ENCODE measurements at places on chromosomes 3 and 15.

- DNase-seq, result no peak
These were observed 189.7 kb upstream of the CBLB start for GRCh38 chr3:106058475-106058874.

- no peak for DNase-seq
These were observed 464.1 kb upstream of the RARB start for GRCh38 chr3:24963762-24964625.

- DNase-seq, result no peak
These were observed 73.8 kb upstream of the ZBED2 start for GRCh38 chr3:111668888-111669488.

DNA sequence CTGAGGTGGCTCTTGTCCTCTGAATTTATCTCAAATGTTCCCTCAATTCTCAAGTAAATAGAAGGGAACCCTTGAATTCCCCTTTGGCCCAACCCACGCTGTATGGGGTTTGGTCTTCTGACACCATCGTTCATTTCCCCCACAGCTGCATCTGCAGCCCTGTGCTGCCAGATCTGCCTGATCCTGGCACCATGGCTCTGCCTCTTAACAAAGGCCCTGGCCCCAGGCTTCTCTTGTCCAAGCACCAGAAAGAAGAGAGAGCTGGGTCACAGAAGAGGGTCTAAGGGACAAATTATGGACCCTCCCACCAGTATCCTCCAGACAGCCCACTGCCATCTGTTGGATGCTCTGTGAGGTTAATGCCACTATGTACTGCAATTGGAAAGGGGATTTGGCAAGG is 1.8 kb downstream of the MAP1A start:
- no peak for DNase-seq

DNA sequence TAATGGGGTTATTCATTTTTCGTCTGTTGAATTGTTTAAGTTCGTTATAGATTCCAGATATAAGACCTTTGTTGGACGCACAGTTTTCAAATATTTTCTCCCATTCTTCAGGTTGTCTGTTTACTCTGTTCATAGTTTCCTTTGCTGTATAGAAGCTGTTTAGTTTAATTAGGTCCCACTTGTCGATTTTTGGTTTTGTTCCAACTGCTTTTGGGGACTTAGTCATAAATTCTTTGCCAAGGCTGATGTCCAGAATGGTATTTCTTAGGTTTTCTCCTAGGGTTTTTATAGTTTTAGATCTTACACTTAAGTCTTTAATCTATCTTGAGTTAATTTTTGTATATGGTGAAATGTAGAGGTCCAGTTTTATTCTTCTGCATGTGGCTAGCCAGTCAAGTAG is 58.9 kb upstream of the ZNF280D start:
- DNase-seq, result no peak

DNA sequence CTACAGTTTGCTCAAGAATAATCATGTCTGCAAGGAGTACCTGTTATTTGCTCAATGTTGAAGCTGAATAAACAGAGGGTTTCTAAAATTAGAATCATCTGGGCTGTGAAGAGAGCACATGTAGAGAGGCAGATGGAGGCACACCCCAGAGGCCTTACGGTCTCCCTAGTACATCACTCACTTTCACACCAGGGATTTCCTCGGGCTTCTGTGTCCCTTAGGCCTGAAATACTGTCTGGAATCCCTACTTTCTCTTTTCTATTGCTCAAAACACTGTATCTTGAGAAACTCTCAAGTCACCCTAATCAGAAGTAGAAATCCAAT is 473.7 kb upstream of the ROBO2 start:
- DNase-seq, result no peak

GRCh38 chr3:15475161-15475560 is 46.3 kb downstream of the COLQ start:
- DNase-seq, result no peak

GRCh38 chr3:163474766-163475165 is 1603.5 kb downstream of the SI start:
- DNase-seq, result no peak

DNA sequence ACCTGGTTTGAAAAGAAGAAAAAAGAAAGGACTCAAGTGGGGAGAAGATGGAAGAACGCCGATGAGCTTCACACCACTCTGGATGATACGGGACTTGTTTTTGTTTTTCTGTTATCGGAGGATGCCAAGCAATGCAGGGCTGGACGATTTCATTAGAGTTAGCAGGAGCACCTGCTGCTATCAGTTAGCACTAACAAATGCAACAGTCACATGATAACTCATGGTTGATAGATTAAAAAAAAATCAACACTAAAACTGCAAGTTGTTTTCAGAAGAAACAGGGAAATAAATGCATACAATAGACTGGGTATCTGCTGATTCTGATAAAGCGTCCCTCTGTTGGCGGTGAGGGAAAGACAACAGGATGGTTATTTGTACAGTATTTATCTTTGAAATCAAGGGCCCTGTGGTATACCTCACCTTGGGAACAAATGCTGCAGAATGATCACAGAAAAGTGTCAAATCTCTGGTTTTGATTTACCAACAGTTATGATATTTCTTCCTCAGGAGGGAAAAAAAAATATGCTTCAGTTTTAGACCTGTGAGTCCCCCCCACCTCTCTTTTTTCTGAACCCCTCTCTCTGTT is 575.1 kb downstream of the FOXP1 start:
- DNase-seq, result no peak

GRCh38 chr15:78044407-78045155 is 32.9 kb downstream of the TBC1D2B start:
- DNase-seq, result no peak

DNA sequence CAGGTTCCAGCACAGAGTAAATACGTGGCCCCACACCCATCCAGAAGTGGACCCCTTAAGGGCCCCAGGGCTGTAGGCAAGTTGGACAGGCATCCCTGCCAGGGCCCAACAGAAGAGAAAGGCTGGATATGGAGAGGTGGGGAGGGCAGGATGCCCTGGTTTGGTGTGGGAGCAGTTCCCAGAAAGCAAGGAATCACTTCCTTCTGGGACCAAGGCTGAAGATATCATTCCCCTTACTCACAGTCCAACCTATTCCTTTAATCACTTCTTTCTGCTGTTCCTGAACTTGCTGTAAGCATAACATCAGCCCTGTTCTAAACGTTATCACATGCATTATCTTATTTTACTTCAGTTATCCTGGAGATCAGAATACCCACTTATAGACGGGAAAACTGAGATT is 6.1 kb upstream of the MESP2 start:
- DNase-seq, result no peak

GRCh38 chr3:111539351-111540331 is 2.4 kb upstream of the CD96 start:
- DNase-seq, result peak; percentile 52

DNA sequence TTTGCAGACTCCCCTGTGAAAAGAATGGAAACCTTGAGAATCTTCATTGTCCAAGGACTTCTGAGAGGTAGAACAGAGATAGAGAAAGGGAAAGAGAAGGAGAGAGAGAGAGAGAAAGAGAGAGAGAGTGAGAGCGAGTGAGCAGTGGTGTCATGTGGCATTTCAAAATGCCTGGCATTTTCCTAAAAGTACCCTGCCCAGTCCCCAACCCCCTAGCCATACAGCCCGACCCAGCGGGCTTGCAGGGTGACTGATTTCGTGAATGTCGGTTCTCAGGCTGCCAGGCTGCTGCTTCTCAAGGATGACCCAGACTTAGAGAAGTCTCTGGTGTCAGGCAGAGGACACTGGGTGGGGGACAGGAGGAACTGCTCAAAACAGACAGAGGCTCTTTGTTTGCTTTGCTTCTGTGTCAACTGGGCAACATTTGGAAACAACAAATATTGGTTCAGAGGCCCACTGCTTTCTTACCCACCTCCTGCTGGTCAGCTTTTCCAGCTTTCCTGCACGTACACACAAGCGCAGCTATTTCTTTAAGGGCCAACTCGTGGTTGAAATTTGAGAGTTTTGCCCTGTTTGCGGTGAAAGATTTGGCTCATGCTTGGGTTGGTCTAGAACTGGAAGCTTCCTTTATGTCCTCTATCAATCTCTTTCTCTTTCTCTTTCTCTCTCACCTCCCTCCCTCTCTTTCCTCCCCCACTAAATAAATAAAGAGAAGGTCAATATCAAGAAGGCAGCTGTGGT is 3.7 kb upstream of the TF start:
- DNase-seq, result no peak

DNA sequence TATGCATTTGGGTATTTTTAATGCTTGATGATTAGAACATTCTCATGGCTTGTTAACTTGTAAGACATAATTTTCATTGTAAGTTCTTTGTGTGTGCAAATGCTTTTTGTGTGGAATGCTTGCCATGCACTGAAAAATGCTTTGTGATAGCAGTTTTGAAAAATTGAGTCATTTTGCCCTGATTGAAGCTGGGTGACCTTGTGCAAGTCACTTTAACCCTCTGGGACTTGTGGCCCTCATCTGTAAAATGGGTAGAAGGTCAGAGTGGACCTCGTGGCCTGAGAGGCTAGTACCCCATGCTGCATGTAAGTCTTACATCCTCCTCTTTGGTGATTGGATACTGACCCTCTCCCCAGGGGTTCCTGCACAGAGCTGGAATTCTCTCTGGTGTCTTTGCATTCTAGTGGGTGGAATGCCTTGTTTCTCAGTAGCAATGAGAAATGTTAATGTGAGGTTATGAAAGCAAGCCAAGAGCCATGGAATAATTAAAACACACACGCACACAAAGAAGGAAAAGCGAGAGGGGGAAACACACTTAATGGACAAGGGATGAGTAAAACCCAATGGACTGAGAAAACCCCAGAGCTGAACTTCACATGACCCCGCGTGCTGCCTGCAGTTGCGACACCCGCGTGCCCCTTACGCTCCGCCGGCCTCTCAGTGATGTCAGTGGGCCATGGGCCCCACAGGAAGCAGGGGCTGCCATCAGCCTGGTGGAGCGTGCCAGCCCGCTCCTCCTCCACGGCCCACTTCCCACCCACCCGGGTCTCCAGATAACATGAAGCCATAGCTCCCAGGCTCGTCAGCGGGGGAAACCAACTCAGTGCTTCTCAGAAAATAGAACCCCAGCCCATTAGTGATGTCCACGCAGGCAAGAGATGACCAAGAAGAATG is 44.0 kb downstream of the SMAD3 start:
- no peak for DNase-seq

- no peak for DNase-seq
These were observed 47.0 kb upstream of the SELENOK start for GRCh38 chr3:53938645-53939044.

GRCh38 chr3:132236701-132237651 is 80.2 kb upstream of the ACP3 start:
- no peak for DNase-seq

DNA sequence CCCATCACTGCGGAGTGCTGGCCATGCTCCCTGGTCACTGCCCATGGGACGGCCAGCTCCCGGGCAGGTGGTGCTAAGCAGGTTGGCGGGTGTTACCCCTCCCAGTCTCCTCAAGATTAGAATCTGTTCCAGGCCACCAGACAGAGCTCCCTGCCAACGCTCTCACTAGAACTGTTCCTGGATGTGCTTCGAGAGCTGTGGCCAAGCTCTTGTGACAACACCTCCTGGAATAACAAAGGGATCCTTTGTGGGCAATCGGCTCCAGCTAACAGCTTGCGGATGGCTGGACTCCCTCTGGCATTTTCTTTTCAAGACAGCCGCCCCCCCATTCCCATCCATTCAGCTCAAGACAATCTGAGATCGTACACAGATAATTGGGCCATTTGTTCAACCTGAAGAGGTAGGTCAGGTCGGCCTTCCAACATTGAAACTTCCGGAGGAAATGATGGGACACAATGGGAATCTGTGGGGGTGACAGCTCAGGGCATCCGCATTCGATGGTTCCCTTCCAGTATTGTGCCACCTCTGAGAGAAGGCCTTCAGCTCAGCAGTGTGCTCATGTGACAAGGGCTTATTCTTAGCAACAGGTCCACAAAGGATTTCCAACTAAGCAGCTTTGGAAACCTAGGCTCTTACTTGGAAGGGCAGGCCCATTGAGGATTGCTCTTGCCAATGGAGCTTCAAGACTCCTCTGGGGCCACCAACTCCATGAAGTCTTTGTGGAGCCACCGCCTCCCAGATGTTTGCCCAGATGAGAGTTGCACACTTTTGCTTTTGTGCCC is 11.6 kb upstream of the EPHB3 start:
- DNase-seq, result no peak

GRCh38 chr3:157741607-157742006 is 238.4 kb upstream of the VEPH1 start:
- no peak for DNase-seq

GRCh38 chr3:39114456-39114855 is 7.0 kb downstream of the TTC21A start:
- DNase-seq, result no peak

DNA sequence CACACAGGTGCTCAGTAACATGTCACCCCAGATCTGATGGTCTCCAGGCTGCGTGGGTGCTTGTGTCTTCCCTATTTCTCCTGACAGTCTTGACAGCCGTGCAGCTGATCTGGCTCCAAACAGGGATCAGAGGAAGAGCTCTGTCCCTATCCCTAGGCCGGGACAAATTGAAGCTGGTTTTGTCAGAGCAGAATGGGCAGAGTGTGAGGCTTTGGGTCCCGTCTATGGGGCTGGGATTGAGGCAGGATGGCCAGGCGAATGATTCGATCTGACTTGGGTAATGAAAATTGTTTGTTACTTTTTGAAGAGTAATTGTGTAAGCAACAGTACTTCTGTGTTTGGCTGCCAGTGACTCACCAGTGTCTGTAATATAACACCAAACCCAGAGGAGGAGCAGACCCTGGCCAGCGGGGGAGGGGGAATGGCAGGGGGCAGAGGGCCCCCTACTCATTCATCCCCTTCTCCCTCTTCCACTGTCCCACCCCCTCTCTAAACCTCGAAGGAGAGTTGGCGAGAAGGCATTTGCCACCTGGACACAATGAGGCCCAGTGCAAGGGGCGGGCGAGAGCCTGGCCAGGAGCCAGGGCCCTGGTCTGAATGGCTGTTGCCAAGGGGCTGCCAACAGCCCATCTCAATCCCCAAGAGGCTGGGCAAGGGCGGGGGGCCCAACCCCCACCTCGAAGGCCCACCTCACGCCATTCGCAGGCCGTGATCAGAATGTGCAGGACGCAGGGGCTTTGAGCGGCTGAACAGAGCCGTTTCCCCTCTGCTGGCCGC is 4.9 kb upstream of the MAGEF1 start:
- DNase-seq, result no peak

- no peak for DNase-seq
These were observed 61.5 kb upstream of the CRBN start for GRCh38 chr3:3240986-3241385.

DNA sequence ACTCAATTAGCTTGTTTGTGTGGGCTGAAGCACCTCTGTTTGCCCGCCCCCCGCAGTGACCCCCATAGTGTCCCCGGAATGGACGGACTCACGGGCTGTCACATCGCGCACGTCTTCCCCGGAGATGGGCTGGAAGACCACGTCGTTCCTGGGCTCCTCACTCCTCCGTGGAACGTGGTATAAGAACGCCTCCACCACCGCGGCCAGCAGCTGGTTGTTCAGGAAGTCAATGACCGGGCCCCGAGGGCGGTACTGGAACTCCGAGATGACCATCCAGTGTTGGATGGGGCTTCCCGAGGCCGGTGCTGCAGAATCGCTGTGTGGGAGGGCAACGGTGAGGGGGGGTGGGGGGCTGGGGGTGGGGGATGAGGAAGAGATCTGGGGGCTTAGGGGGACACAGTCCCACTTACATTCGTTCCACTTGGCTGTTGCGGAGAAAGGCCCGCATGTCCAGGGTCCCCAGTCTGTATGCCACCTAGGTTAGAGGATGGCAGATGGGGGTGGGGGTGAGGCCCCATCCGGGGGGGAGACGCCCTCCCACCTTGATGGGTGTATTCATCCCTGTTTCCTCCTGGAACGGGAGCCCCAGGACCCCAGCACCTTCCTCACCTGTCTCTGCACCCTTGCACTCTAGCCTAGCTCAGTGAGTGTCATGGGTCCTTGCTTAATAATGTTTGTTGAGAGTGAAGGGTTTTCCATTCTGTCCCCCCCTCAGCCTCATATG is 30.2 kb downstream of the MUC20 start:
- DNase-seq, result no peak

GRCh38 chr3:196621611-196622010 is 17.9 kb upstream of the NRROS start:
- DNase-seq, result no peak
